ENCODE measurements at places on chromosomes 11 and 22.

- DNase-seq, result no peak
Measured at GRCh38 chr11:40987776-40988435, 471.5 kb downstream of the LRRC4C start.

GRCh38 chr11:75654314-75654713, 14.5 kb downstream of the MAP6 start:
- peak; percentile 13 for DNase-seq

GRCh38 chr22:38981005-38981991, 849 bp upstream of the APOBEC3B start:
- peak; percentile 30 for DNase-seq

DNA sequence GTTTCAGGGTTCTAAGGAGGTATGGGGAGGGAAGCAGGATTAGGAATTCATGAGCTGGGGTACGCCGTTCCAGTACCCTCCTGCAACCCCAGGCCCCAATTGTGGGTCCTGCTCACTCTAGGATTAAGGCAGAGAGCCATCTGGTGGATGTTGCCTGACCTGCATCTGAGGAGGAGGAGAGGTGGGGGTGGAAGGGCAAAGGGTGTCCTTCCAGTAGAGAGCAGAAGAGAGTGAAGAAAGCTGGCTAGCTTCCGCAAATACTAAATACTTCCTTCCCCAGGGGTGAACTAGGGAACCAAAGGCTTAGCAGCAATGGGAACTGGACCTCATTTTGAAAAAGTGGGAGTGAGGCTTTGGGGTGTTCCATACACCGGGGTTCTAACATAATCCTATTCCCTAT, 10.6 kb downstream of the LRRC51 start:
- DNase-seq, result peak; percentile 73

GRCh38 chr11:119417726-119418540, 5.0 kb downstream of the THY1 start:
- no peak for DNase-seq

DNA sequence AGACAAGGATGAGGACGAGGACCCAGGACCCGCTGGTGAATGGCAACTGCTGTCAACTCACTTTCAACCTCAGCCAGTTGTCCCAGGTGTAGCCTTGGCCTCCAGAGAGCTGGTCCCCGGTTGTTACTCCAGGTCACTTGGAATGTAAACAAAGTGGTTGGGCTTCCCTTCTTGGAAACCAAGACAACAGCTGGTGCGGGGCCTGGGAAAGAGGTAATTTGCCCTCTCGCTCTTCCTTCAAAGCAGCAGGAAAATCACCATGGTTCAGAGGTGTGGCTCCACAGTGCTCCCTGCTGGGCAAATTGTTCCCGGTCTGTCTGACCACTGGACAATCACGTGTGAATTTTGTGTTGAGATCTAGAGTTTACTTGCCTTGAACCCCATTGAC, 15.0 kb downstream of the SLC1A2 start:
- peak; percentile 37 for DNase-seq

GRCh38 chr11:3015796-3016195, 23.7 kb upstream of the NAP1L4 start:
- DNase-seq, result no peak

DNA sequence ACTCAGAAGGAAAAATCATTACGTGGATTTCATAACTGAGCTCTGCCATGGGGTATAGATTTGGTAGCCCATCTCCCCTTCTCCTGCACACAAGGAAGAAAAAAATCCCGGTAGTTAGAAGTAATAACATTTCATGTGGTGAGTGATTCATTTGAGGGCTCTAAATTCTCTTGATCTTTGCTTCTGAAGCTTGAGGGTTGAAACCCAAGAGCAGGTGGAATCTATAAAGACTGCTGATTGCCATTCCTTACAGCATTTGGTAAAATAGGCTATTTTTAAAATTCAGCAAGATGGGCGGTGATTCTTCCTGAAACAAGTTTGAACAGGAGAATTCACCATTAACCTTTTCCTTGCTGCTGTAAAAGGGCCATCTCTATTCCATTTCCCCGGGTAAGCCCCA, 266.1 kb downstream of the CADM1 start:
- no peak for DNase-seq

GRCh38 chr11:14727215-14727614, 83.6 kb downstream of the PDE3B start:
- DNase-seq, result no peak
